ENCODE measurements at places on chromosomes 6 and 20.

- DNase-seq, result no peak
These were observed 186.8 kb upstream of the RREB1 start for GRCh38 chr6:6920987-6921313.

GRCh38 chr6:110044096-110044495 lies 66.0 kb downstream of the GPR6 start:
- DNase-seq, result no peak

- DNase-seq, result no peak
These were observed 19.5 kb upstream of the GMDS start for GRCh38 chr6:2264932-2265331.

GRCh38 chr20:45467861-45468260 lies 1.7 kb upstream of the WFDC2 start:
- DNase-seq, result peak; percentile 70

DNA sequence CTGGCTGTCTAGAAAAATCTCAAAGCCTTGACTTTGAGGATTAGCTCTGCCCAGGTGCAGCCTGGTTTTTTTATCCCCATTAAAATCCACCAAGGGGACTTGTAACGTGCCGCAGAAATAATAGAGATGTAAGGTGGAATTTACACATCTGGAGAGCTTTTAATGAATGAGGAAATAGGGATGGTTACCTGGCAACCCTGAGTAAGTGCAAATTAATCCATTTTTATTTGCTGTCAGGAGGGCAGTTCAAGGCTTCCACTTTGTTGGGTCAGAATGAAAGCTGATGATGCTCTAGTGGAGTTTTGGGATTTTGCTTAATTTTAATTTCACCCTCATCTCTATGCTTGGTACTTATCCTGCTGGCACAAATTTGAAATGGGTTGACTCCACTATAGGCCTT lies 163.4 kb upstream of the CEP162 start:
- DNase-seq, result no peak

- no peak for DNase-seq
These were observed 77.4 kb upstream of the CD93 start for GRCh38 chr20:23163562-23163961.

DNA sequence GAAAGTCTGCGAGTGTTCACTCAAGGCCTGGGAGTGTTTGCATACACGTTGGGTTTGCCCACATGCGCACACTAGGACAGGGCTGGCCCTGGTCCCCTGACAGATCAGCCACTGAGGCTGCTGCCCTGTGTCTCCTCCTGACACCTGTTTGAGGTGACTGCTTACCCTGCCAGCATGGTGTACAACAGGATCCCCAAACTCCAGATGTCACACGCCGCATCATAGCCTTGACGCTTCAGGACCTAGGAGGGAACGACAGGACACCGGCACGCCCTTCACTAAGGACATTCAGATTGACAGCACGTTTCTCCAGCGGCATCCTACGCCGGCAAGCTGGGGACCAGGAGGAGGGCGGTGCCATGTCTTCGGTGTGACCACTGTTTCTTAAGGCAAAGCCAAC lies 37.0 kb upstream of the MPC1 start:
- DNase-seq, result no peak

- DNase-seq, result no peak
These were observed 92.6 kb downstream of the JARID2 start for GRCh38 chr6:15338476-15338875.

GRCh38 chr20:44543358-44543757 lies 21.5 kb upstream of the SERINC3 start:
- no peak for DNase-seq

GRCh38 chr20:46021361-46022359 lies 7.4 kb upstream of the SLC12A5 start:
- peak; percentile 71 for DNase-seq

DNA sequence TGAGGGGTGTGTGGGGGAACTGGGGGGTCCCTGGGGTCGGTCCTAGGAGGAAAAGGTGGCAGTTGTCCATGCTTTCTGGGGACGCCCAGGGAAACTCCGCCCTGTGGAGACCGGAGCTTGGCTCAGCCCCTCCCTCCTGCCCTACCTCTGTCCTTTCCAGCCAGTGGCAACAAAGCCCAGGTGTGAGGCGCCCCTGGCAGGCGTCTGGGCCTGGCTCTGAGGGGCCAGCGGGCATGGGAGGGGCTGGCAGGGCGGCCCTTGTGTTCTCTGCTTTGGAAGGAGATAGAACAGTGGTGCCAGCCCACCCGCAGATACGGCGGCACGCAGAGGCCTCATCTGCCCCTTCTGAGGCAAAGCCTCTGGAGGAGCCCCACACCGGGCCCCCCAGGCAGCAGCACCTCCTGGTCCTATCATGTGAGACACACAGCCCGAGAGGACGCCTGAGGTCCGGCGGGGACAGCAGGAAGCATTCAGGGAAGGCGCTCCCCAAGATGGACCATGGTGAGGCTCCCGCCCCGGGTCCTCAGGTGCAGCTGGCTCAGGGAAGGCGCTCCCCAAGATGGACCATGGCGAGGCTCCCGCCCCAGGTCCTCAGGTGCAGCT lies 47.9 kb downstream of the YTHDF1 start:
- DNase-seq, result no peak

- no peak for DNase-seq
These were observed 71.4 kb upstream of the PREP start for GRCh38 chr6:105474234-105474633.

DNA sequence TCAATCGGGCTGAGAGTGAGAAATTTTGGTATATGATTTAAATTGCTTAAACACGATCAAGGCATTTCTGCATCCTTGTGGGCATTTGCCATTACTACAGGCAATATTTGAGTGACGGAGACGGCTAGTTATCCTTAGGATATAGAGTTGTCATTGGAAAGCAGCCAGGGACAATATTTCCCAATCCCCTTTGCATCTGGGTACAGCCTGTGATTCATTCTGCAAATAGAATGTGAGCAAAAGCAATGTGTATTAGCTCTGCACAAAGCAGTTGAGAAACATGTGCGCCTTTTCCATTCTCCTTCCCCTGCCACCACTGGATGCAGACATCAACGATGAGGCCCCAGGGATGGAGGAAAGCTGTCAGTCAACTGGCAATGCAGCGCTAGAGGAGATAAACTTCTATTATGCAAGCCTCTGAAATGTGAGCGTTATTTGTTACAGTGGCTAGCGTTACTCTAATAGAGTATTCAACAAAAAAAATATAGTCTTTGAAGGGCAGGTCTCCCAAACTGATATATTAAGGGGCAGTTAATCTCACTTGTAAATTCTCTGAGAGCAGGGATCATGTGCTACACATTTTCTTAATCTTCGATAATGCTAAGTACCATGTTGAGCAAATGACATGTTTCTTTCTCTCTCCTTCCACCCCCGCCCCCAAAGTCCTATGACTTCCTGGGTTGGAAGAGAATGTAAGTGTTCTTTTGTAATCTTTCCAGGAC lies 37.1 kb upstream of the NCOA3 start:
- peak; percentile 79 for DNase-seq

DNA sequence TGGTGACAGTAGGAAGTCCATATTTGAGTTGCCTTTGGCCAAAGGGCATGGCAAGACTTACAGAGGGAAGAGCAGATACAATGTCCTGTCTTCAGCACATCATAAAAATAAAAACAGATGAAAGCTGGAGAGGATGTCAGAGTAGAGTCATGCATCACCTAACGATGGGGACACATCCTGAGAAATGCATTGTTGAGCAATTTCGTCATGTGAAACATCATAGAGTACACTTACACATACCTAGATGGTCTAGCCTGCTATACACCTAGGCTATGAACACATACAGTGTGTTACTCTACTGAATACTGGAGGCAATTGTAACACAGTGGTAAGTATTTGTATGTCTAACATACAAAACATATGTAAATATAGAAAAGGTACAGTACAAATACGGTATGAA lies 75.6 kb downstream of the VEGFA start:
- no peak for DNase-seq

DNA sequence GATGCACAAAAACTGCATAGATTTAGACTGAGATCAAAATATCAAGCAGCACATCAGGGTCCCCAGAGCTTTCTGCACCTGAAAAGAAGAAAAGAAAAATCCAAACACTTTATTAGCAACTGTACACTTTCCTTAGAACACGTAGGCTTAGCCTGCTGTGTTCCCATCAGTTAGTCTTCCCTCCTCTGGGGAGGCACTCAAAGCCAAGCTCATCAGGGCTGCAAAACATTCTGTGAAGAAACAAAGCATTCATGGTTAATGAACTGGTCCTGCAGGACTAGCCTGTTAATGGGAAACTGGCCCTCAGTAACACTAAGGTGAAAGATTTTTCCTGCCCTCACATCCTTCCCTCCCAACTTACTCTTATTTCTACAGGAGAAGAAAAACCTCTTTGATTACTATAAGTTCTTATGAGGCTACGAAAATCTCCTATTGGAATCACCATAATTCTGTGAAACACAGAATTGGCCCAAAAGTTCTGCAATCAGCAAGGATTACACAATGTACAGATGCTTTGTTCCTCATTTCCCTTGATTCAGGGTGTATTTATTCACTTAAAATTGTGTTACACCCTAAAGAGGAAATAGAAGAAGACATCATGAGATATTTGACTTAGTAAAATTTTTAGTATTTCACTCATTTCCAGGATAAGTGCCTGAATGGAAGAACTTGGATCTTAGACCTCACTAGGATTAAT lies 901.0 kb upstream of the MAP3K7 start:
- DNase-seq, result no peak

GRCh38 chr6:17730078-17730704 lies 23.5 kb upstream of the NUP153 start:
- DNase-seq, result no peak

DNA sequence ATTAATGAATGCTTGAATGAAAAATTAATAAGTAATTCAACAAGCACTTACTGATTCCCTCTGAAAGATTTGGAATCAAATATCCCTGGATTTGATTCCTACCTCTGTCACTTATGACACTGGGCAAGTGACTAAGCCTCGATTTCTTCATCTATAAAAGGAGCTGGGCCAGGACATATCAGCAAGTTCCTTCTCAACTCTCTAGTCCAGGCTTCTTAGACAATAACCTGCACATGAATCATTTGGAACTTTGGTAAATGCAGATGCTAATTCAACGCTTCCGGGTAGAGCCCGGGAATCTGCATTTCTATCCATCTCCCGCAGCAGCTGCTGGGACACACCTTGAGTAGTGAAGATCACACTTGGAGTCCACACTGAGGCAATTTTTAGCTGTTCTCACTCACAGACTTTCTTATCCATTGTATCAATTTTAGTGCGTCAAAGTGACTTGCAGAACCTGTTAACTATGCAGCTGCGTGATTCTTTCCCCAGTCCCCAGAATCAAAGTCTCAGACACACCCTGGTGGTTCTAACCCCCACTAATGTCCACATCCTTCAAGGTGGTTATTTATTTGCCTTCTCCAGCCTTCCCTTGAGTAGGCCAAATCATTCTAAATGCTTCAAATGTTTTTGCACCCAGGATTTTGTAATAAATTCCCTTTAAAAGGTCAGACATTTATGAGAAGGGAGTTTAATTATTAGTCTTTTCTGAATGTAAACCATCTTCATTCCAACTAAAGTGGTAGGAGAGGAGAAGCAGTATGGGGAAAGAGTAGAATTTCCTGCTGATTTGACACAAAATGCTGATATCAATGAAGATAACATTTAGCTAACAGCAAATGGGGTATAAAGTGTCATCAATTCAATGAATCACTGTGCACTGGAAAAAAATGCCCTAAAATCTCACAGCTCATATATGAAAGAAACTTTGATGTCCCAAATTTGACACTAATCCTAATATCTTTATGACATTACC lies 26.0 kb upstream of the CCND3 start:
- no peak for DNase-seq

- DNase-seq, result no peak
These were observed 19.4 kb downstream of the C6orf15 start for GRCh38 chr6:31092769-31093505.

DNA sequence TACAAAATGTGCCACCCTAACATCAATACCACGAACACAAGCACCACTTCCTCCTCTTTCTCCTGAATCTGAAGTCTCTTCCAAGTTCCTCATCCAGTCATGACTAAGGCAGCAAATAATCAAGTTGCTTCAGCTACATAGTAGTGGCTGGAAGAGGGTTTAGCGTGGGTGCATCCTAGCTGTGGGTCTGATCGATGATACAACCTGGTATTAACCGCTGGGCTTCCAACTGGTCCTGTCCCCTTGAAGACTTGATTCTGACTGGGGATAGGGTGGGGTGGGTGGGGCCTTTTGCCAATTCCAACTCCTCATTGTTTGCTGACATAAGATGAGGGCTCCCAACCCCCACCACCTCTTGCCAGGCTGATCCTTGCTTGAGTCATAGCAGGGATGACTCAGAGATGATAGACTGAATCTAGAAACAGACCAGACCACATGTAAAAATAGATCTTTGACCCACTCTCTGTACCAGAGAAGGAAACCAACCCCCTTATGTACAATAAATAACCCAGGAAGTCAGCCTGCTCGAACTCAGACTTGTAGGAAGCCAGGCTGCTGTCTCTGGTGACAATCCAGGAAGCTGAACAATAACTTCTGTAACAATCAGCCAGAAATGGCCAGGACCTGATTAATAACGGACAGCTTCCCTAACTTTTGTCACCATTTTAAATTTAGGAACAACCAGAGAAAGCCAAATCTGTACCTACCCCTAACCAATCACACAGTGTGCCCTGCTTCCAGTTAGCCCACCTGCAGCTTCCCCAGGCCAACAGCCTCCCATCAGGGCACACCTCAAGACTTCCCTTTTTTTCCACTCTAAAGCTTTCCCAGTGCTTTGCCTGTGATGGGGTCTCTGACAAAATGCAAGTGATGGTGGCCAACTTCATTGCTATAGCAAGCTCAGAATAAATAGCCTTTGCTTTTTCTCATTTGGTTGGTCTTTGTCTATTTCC lies 68.9 kb upstream of the FAM184A start:
- DNase-seq, result peak; percentile 32

DNA sequence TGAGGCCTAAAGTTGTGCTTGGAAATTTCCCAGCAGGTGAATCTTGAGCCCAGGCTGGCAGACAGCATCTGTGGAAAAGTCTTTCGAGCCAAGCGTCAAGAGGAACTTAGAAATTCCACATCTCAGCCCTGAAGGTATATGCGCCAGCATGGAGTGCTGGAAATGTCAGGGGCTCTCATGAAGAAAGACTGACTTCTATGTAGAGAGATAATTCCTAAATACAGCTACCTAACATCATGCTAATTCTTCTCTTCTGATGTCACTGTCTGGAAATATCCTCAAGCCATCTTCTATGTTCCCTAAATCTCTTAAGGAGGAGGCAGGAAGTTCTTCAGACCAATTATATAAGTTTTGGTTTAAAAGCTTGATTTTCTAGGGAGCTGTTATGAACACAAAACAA lies 492.4 kb upstream of the MARCKS start:
- DNase-seq, result no peak

DNA sequence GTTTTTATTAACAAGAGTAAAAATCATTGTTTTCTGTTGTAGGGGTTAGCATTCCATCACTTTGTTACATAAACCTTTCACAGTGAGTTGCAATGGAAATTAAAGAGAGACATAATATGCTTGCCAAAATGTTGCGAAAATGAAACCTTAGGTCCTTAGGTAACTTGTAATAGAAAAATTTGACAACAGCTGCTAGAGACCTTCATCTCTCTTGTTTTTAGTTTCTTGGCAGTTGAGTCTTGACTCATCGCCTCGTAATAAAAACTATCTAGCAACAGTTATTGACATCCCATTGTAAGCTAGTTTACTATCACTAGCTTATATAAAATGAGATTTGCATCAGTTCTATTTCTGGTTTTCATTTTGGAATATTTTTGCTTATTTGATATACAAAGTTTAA lies 179.0 kb upstream of the MMS22L start:
- DNase-seq, result no peak

- no peak for DNase-seq
These were observed 19.6 kb downstream of the SEC23B start for GRCh38 chr20:18527339-18527738.

GRCh38 chr6:6331393-6331792 lies 10.9 kb upstream of the F13A1 start:
- DNase-seq, result no peak

Data from SHP77 (cell line).